Activated naive CD8-positive, alpha-beta T cell treated with anti-CD3 and anti-CD28 coated beads, Interleukin-2, amount 10 ng/mL, durations not matched to agents 7 days and 5 days (primary cell): ENCODE measurements at places on chromosomes 3 and 15. TPM values are rescaled to one million over a fixed set of nuclear protein-coding genes. Genes with fewer than 3 reads are reported as not detected.

The SST gene
- not detected for total RNA-seq

DNA sequence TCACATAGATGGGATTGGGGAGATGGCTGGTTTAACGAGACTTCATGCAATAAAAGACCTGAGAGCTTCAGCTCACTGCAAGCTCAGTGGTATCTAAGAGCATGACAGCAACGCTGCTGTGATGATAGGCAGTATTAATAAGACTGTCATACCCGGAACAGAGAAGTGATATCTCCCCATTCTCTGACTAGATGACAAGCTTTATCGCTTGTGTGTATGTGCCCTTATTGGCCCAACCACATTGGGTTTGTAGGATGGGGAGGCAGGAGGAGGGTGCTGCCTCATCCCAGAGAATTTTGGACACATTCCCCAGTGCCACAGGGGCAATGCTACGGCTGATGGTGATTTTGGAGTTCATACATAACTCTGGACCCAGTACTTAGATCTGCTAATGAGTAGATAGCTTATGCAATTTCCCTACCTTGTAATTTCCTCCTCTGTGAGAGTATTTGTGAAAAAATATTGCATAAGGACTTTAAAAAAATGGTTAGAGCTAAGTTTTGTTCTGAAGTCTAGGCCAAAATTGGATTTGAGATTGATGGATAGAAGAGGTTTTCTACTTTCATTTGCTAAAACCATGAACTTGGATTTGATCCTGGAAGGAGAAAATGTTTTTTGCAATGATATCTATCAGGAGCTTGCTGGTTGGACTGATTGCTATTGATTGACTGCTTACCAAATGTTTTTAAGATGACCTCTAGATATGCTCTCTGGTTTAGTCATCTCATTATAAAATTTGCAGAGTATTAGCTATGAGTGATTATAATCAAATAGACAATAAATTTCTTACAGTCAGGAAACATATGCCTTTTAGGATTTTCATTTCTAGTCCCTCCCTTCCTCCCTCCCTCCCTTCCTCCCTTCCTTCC is 14.0 kb upstream of the TMEM212 start:
- no peak for DNase-seq

- no peak for DNase-seq
These were observed 10.6 kb downstream of the CHCHD4 start for GRCh38 chr3:14113965-14114635.

DNA sequence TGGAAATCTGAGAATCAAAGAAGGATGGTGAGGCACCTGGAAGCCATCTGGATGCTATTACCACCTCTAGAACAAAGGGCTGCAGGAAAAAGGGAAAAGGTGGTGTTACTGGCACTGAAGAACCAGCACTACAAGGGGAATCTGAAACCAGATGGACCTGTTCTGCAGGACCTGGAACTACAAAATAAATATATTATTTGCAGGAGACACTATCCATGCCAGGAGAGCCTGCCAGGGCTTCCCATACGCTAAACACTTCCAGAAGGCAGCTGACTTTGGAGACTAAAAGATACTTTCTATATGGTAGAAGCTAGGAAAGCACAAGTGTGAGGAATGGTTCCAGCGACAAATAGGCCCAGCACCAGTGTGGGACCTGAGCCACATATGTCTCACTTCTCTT is 83.4 kb upstream of the POU1F1 start:
- DNase-seq: no peak

DNA sequence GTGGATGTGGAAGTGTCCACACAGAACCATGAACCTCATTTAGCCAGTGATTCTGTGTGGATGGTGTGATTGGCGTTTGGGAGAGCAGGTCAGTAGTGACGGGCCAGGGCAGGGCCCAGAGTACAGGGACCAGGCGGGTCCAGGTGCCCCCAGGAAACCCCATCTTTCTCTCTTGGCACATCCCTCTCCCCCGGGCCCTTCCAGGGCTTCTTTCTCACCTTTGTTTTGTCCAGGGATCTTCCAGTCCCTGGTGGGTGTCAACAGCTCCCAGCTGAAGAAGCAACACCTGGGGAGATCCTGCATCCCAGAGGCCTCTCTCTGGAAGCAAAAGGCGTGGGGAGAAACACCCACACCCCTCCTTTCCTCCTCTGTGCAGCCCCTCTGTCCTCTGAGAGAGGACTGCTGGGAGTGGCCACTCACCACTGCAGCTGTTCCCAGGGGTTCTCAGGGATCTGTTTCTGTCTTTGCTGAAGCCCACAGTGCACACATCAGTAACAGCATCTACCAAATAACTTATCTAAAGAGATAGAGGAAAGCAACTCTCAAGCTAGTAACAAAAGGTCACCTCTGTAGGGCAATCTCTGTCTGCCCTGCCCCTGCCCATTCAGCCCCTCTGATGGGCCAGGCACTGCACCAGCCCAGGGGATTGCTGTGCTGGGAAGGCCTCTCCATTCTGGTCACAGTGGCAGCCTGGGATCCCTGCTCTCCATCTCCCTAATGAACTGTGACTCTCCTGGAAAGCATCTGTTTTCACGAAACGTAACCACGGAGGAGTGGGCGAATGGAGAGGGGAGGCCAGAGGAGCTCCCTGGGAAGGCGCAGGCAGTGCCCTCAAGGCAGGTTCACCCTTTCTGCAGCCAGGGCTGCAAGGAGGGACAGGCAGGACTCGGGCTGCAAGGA is 98.3 kb upstream of the ALDH1A3 start:
- no peak for DNase-seq

DNA sequence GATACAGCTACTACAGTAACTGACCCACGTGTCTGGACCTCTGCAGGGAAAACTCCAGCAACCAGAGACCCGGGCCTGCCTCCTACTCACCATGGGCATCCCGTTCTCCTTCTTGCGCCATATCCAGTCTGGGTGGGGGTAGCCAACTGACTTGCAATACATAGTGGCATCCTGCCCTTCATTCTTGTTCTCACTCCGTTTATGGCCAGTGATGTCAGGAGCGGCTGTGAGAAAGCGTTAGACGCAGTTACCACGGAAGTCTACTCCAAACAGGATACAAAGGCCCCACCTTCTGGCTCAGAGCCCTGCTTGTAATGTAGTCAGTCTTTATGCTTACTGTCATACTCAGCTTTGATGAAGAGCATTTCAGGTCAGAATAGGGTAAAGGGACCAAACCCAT is 59.6 kb downstream of the NPTN start:
- no peak for DNase-seq

The IL5RA gene
- total RNA-seq: 0.48 TPM

DNA sequence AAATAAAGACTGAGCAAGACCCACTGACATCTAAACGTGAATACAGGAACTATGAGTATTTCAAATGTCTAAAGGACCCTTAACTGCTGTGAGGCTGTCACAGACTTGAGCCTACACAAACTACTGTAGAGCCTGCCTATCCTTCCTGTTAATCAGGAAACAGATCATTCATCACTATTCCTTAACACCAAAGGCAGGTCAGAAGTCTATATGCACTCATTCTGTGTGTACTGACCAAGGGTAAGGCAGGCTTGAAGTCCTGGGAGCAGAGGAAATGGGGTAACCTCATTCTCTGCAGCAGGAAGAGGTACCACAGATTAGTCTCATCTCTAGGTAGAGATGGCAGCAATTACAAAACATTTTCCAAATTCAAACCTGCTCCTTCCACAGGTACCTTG is 30.7 kb downstream of the NPTN start:
- no peak for DNase-seq

DNA sequence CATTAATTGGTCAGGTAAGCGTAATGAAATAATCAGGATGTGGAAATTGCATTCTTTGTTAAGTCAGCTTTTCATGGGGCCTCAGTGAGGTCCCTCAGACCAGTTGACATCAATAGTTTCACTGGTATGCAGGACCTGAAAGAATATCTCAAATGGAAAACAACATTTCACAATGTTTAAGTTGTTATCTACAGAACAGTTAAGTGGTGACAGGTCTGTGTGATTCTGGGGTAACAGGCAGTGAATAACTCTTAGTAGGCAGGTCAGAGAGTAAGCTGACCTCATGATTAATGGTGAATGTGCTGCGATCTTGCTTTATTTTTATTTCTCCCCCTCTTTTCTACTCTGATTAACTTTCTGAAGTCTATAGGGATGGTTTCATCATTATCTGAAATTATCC is 28.9 kb upstream of the ACP3 start:
- DNase-seq: no peak

DNA sequence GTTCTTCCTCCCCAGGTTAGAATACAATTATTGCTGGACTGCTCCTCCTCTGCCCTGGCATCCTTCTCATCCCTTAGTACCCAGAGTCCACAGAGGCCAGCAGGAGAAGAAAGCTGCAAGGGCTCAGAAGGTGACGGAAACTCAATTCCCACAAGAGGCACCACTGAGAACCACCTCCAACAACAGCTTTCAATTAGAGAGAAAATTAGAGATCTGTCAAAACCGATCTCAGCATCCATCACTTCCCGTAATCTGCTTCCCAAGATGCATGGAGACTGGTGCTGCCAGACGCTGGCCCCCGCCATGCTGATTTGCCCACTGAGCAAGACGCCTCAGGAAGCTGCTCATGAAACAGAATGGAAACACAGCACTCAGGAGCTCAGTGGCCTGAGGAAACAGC is 135.0 kb upstream of the PRICKLE2 start:
- DNase-seq: no peak

- no peak for DNase-seq
These were observed 171.2 kb downstream of the KCNMB2 start for GRCh38 chr3:178707311-178708031.

DNA sequence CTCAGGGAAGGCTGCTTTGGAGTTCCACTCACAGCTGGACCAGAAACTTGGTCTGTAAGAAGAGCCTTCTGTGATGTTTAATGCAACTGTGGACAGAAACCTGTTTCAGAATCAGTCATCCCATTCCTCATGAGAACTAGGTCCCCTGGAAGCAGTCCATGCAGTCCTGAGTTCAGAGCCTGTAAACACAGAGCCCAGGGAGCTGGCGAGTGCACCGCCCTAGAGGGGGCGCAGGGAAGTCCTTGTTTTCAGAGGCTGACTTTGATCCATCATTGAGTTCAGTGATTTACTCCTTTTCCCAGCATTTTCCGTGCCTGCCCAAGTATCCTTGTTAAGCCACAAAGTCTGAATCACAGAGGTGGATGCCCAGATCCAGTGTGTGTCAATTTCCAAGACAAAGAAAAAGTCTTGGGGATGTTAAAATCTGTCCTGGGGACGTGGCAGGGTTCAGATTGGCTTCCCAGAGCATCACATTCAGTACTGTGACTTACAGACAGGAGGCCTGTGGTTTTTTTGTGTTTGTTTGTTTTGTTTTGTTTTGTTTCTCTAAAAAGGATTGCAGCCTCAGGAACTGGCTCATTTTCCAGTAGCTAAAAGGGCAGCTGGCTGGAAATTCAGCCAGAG is 9.8 kb upstream of the TXNRD3 start:
- no peak for DNase-seq

The LEO1 gene
- 26.5 TPM for total RNA-seq

- no peak for DNase-seq
These were observed 377.5 kb downstream of the LRTM1 start for GRCh38 chr3:54550221-54550977.
